Activated CD8-positive, alpha-beta memory T cell treated with anti-CD3 and anti-CD28 coated beads for 1 hour (primary cell): ENCODE measurements at places on chromosomes 12 and 14.
A peak's percentile ranks its signal among the peaks of the same experiment; 100 is the strongest.

DNA sequence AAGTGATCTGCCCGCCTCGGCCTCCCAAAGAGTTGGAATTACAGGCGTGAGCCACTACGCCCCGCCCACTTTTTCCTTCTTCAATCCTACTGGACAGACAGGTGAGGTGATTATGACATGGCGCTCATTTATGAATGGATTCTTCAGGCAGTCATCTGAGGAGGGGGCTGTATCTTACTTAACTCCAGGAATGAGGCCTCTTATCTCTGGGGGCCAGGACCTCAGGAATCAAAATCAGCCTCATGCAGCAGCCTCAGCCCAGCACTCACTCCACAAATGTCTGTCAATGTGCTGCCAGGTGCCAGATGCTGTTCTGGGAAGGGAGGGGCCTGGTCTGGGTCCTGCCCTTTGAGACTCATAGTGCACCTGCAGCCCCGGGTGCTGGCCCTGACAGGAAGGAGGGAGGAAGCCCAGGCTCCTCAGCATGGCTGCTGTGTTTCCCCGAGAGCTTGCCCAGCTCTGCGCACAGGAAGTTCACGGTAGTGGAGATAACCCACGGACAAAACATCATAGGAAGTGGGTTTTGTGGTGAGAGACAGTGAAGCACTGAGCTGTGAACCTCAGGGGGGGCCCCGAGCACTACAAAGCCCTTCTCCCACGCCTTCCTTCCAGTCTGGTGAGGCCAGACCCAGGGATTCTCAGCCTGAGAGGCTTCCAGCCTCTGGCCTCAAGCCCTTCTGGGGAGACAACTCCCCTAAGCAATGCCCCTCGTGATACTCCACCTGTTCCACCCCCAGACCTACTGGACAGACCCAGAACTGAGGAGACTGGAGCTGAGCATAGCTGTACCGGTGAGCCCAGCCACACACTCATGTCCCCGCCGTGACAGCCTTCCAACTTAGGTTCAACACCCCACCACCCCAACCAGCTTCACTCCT, 22.3 kb downstream of the GALNT6 start:
- DNase-seq, result peak; percentile 66

DNA sequence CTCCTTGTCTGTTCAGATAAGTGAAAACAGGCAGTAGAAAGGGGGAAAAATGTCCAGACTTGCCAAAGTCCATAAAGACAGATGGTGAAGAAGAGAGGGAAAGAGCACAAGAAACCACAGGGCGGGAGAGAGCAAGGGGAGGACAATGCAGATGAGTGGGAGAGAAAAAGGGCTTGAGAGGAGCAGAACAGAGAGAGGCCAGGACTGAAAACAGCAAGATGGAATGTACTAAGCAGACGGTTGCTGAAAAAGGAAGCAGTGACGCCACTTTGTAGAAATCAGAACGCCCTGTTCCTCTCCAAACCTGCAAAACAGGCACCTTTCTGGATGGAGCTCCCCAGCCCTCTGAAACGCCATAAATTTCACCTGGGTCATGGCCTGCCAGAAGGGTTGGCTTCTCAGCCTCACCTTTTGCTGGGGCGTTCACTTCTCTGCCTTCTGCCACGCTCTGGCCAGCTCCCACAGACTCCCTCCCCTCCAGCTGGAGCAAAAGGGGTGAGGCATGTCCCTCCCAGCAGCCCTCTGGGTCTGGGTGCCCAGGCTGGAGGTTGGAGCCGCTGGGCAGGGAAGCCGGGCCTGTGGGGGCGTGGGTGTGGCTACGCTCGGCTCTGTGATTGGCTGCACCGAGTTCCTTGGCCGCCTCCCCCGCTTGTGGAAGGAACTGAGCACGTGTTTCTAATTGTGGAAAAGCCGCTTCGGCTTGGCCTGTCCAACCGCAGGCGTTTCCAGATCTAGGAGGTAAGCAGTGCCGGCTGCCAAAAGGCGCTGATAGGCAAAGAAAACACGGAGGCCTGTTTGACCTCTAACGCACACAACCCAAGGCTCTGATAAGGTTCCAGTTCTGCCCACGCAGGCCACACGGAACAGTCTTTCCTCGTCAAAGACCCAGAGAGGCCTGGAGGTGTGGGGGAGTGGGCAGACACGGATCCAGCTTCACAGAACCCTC, 29.3 kb downstream of the SLC7A8 start:
- no peak for DNase-seq

GRCh38 chr12:42162193-42162592, 17.5 kb upstream of the GXYLT1 start:
- DNase-seq, result no peak

DNA sequence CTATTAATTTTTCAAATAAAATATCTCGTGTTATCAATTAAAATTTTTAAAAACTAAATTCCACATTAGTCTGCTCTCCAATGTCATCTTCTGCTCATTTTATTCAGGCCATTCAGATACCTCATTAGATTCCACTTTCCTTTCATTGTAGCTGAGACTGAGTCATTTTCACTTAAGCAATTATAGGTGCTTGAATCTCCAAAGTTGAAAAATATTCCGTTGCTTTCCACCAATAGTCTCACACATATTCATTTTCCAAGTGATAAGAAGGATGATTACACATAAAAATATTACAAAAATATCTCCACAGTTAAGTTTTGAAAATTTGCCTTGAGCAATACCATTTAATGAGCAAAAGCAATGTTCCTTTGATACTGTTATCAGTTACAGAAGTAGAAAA, 36.5 kb upstream of the YBX3 start:
- DNase-seq, result no peak

- DNase-seq, result no peak
Observed at GRCh38 chr12:64808110-64808509, 16.3 kb upstream of the TBC1D30 start.

- DNase-seq, result no peak
Observed at GRCh38 chr12:115867854-115868253, 409.6 kb downstream of the MED13L start.

DNA sequence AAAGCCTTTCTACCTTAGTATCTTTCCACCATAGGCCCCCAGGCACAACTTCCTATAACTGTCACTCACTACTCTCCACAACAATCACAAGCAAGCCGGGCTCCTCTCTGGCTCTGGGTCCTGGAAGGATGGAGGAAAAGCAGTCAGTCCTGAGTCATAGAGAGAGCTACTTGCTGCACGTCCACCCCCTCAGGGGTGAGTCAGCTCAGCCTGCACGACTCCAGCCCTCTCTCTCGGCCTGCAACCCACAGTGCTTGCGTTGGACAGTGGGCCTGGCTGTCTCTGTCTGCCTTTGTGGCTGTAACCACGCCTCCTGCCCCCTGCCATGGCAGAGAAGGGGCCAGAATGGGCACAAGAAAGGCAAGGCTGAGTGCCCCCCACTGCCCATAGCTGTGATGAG, 154.1 kb upstream of the FKBP4 start:
- DNase-seq, result no peak

DNA sequence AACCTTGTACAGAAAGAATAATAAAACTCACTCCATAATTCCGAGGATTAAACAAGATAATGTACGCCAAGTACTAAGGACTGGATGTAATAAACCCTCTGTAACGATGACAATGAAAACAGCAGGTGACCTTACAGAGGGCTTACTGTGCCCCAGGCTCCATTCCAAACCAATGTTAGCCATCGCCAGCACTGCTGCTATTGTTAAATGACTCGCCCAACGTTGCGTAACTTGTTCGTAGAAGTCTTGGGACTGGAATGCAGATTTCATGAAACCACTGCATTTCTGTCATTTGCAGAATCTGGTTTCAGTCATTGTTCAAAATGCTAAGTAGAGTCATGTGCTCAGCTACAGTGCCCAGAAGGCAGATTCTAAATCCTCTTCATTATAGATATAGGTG, 728 bp upstream of the STON2 start:
- DNase-seq, result no peak

GRCh38 chr12:129848876-129849275, 54.9 kb downstream of the TMEM132D start:
- no peak for DNase-seq

- no peak for DNase-seq
Observed at GRCh38 chr12:25200703-25201102, 5.7 kb downstream of the ETFRF1 start.

GRCh38 chr12:9721394-9722092, 11.4 kb downstream of the CLECL1 start:
- no peak for DNase-seq

GRCh38 chr12:85821206-85821605, 15.0 kb downstream of the RASSF9 start:
- DNase-seq, result no peak

DNA sequence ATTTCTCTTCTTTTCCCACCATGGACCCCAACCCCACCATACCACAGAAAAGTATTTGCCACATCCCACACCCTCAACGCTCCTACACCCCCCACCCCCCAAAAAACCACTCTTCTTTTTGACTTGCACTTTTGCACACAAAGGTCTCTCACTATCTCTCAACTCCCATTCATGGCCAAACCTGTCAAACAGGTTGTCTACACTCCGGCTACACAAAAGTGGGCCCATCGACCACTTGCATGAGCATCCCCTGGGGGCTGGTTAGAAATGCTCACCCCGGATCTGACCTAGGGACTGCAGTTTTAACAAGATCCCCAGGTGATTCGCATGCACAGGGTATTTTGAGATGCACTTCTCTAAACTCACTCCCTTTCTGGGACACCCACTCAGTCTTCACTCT, 248.2 kb downstream of the DPF3 start:
- DNase-seq, result no peak

- no peak for DNase-seq
Observed at GRCh38 chr14:54787261-54787660, 115.4 kb downstream of the GCH1 start.

DNA sequence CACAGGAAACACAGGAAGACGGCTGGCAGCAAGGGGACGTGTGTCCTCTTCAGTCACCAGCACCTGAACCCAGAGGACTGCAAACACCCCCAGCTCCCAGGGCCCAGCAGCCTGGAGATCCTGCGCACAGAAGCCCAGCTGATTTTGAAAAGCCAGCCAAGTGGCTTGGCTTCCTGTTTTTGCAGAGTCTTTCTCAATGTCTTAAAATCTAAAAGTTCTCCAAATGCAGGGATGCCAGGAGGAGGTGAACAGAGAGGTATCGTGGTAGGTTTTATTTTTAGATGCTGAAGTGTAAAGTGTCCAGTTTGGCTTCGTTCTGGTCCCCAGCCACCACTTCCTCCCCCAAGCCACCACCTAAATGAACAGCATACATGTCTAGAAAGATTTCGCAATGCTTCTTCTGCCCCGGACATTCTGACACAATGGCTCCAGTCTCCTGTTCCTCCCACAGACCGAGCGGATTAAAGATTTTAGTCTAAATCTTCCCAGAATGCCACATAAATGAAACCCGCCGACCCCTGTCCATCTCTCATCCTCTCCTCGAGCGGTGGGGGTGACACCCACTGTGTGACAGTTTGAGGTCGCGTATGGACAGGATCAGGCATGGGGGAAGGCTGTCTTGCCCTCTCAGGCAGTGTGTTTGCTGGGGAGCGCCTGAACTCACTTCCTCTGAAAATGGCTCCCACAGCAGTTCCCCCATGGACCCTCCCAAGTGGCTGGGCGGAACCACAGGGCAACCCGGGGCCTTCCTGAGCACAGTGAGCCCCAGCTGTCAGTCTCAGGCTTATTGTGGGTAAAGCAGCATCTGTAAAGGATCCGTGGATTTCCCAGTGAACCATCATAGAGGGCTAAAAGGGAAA, 41.6 kb downstream of the ITPK1 start:
- no peak for DNase-seq

DNA sequence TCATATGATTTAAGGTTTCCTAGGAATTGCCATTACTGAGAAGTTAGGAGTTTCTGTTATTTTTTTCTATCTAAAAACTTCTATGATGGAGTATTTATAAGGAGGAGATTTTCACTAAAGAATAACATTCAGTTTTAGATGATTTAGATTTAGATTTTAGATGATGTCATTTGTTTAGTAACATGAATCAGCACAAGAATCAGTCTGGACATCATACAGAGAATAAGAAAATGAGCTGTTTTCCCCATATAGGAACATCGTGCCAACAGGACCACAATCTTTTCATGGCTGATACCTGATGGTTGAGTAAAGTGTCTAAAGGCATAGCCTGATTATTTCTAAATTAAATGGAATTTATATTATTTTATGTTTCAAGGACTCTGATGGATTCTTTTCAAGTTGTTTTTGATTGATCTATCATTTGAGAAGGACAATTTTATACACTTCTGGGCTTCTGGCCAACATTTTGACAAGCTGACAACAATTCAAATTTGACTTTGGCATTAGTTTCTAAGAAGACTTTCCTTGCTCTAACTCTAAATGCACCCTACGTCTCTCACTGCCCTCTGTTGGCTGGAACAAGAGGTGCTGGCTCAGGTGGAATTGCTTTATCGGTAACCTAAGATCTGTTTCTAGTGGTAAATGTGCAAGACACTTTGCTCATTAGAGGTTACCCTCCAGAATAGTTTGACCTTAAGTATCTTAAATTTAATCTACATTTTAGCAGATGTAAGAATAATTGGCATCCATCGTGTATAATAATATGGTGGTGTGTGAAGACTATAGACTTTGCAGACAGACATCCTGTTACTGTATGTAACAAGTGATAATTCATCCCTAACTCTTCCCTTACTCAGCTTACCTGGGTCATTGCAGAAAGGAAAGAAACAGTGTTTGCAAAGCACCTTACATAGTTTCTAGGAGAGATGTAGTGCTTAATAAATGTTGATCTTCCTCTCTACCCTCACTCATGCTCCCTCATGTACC, 42.8 kb upstream of the CPSF6 start:
- no peak for DNase-seq

GRCh38 chr12:19965196-19966038, 402.9 kb upstream of the PDE3A start:
- DNase-seq, result no peak

GRCh38 chr12:115752913-115753726, 524.4 kb downstream of the MED13L start:
- no peak for DNase-seq

- no peak for DNase-seq
Observed at GRCh38 chr12:131628766-131629448, 82.0 kb upstream of the SFSWAP start.

GRCh38 chr12:4280351-4281163, 7.0 kb downstream of the CCND2 start:
- no peak for DNase-seq

- DNase-seq, result no peak
Observed at GRCh38 chr12:91988086-91988923, 157.3 kb downstream of the BTG1 start.

- no peak for DNase-seq
Observed at GRCh38 chr12:4978737-4979136, 64.9 kb upstream of the KCNA5 start.

DNA sequence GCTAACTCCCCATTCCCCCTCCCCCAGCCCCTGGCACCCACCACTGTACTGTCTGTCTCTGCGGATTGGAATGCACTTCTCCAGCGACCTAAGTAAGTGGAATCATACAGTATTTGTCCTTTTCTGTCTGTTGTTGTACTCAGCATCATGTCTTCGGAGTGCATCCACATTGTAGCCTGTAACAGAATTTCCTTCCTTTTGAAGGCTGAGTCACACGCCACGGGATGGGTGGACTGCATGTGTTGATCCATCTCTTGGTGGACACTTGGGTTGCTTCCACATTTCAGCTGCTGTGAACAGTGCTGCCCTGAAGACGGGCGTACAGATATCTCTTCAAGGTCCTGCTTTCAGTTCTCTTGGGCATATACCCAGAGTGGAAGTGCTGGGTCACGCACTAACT, 34.4 kb downstream of the DDX51 start:
- no peak for DNase-seq
